ENCODE measurements at places on chromosomes 2 and 18.

- no peak for DNase-seq
Observed at GRCh38 chr2:25825238-25825637, 53.0 kb downstream of the ASXL2 start.

DNA sequence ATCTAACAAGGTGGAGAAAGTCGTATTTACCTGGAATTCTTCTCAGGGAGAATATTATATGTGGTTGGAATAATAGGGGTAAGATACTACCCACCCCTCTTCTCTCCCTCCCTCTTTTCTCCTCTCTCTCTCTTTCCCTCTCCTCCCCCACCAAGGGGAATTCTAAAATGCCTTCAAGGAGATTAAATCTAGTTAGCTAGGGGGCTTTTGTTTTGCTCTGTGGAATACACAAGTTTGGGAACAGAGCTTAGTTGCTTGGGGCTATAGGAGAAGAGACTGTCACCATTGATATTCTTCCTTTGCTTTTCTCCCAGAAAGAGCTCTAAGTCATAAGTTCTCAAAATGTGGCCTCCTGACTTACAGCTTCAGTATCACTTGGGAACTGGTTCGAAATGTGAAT is 34.5 kb downstream of the TAF1B start:
- DNase-seq = no peak

GRCh38 chr2:218422403-218423086 is 3.6 kb downstream of the VIL1 start:
- DNase-seq = no peak

DNA sequence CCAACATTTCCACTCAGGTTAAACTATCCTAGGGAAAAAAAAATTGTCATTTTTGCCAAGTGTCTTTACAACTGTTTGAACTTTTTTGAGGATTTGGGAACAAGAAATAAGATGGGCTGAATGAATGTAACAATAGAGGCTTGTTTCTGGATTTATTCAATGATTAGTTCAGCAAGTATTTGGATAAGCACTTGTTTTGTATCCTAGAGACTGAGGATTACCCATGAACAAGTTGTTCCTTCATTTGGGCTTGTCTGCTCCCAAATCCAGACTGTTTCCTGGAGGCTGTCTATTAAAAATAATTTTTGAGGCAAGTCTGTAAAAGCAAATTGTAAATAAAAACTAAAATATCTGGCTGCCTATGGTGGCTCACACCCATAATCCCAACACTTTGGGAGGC is 62.0 kb upstream of the CSRNP3 start:
- no peak for DNase-seq

GRCh38 chr2:54239427-54239826 is 16.6 kb downstream of the TSPYL6 start:
- no peak for DNase-seq

DNA sequence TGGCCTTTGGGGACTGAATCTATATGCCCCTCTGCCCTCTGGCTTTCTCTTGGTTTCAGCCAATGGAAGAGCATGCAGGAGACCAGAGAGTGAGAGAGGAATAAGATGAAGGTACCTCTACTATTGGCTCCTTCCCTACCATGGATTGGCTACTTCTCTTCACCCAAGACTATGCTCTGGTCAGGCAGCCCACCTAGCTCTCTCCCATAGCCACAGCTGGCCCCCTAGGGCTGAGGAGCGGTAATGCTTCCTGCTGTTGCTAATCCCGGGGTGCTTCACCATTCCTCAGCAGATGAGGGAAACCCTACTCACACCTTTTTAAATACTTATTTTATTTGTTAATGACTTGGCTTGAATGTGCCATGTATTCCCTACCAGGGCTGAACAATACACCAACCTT is 142.4 kb downstream of the MREG start:
- no peak for DNase-seq

- DNase-seq = no peak
Observed at GRCh38 chr2:41763141-41763540, 284.7 kb upstream of the PKDCC start.

GRCh38 chr2:224286923-224287322 is 115.0 kb downstream of the FAM124B start:
- DNase-seq = no peak

- DNase-seq = no peak
Observed at GRCh38 chr2:119377993-119378345, 11.2 kb downstream of the DBI start.

DNA sequence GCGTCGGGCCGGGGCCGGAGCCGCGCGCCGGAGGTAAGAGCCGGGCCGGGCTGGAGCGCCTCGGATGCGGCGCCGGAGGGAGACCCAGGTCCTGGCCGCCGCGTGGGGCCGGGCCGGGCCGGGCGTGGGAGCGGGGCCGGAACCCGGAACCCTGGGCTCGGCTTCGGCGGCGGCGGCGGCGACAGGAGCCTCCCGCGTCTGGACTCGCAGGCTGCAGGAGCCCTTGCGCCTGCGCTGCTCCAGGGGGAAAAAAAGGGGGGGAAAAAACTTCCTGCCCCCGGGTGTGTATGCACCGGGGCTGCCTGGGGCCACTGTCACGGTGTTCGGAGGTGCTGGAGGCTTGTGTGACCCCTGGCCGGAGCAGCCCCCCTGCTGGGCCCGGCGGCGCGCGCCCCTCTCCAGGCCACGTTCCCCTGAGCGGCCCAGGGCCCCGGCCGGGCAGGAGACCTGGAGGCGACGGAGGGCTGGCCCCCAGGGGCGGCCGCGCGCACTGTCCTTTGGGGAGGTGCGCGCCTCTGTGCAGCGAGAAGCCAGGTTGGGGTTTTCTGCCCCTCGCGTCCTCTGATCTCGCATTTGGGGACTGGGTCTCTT is 864 bp downstream of the KLHL29 start:
- no peak for DNase-seq

DNA sequence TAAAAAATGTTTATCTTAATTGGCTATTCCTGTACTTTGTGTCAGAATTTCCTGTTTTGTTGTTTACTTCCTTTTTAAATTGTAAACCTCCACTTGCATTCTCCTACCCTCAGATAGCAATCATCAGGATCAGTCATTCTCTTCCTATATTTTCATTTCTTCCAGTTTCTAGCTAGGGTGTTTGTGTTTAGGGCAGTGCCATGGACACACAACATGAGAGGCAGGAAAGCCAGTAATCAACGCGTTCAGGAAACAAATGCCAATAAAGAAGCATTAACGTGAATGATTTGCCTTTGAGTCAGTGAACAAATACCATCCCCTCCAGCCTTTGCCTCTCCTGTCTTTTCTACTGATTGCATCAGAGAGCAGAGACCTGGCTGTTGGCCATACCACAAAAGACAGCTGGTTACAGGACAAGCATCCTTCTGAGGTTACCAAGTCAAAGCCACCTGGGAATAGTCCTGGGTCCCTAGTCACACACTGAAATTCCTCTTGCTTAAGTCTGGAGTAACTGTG is 56.7 kb upstream of the FHL2 start:
- no peak for DNase-seq

DNA sequence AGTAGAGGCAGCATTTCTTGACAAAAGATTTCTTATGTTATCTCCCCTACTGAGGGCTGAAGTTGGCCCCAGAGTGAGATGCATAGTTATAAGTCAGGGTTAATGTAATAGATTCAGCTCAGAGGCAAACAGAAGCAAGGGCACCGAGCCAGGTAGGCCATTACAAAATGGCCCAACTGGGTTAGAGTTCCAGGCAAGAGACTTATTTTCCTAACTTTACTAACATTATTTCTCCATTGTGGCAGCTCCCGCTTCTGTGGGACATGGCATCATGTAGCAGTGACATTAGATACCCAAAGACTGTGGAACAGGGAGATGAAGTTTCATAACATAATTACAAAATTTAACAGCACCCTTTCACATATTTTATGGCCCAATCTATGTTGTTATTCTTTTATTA is 27.1 kb downstream of the TSPYL6 start:
- peak; percentile 80 for DNase-seq

DNA sequence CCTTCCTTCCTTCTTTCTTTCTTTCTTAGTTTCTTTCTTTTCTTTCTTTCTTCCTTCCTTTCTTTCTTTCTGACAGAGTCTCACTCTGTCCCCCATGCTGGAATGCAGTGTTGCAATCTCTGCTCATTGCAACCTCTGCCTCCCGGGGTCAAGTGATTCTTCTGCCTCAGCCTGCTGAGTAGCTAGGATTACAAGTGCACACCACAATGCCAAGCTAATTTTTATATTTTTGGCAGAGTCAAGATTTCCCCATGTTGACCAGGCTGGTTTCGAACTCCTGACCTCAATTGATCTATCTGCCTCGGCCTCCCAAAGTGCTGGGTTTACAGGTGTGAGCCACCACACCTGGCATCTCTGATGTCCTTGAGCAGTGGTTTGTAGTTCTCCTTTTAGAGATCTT is 48.5 kb downstream of the IL1R2 start:
- no peak for DNase-seq

DNA sequence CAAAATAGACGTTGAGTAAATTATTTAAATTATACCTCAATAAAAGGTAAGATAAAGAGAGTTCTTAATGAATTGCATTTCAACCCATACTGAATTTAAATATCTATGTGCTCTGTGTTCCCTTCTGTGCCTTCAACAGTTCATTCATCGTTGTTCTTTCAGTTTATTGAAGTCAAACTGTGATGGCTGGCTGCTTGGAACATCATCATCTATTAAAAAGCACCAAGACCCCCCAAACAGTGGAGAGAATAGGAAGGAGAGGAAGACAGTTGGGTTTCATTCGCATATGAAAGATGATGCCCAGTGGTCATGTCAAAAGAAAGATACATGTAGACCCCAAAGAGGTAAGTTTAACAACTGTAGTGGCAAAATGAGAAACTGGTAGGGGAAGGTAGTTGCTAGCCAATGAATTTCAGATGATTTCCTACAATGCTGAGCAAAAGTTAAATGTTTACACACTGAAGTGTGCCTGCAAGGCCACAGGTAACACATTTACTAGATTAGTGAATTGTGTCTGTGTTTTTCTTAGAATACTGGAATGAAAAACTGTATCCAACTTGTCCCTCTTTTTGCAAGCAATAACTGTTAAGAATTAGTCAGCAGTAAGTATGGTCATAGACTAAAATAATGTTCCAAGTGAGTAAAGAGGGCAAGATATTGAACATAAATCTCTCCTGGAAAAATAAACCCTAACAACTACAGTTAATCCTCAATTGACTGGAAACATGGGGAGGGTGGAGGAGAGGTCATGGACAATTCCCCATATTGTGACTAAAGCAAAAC is 331.3 kb downstream of the KIAA1328 start:
- DNase-seq = no peak

- no peak for DNase-seq
Observed at GRCh38 chr18:41456831-41457230, 498.2 kb upstream of the PIK3C3 start.

GRCh38 chr2:3704692-3705091 is 1.3 kb downstream of the DCDC2C start:
- DNase-seq = no peak

GRCh38 chr2:40430776-40431599 is 20.9 kb downstream of the SLC8A1 start:
- DNase-seq = no peak

DNA sequence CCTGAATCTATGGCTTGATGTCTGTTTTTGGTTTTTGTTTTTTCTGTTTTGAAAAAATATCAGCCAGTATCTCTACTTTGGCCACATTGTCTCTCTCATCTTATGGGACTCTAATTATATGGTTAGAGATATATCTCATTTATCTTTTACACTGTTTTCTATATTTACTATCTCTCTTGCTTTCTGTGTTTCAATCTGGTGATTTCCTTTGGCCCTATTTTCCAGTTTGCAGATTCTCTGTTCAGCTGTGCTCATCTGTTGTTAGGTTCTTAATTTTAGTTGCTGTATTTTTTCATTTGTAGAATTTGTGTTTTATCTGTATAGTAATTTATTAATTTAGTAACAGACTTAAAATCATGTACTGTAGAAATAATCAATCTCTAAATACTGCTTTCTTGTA is 41.3 kb upstream of the ELAC1 start:
- DNase-seq = no peak

DNA sequence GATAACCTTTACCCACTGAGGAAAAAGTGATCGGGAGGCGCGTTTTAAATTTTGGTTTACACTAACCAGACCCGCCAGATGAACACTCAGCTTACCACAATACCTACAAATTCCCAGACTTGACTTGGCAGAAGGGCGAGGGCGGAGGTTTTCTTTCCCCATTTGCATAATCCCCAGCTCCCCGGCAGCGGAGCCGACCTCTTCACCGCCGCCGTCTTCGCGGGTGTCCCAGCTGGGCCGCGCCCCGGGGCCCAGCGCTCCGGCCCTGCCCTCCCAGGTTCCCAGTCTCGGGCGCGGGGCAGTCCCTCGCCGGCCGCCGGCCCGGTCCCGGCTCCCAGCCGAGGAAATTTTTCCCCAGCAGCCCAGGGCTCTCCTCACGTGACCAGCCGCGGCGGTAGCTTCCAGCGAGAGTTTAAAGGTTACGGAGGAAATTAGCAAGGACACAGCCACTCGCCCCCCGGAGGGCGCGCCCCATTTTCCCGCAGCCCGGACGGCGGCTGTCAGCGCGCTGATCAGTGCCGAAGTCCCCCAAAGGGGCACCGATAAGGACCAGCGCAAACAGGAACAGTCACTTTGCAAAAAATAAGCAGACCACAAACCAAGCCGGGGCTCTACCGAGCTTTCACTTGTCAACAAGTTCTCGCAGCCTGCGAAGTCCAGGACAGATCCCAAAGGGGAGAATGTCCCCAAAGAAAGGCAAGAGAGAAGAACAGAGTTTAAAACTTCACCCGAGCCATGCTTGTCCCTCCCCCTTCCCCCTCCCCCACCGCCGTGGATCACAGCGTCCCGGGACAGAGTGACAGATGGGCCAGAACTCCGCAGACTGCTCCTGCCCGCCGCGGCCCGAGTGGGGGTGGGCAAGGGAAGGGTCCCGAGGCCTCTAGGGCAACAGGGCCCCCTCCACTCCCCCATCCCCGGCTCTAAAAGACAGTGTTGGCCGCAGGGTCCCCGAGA is 1.3 kb upstream of the PRKCE start:
- peak; percentile 77 for DNase-seq

DNA sequence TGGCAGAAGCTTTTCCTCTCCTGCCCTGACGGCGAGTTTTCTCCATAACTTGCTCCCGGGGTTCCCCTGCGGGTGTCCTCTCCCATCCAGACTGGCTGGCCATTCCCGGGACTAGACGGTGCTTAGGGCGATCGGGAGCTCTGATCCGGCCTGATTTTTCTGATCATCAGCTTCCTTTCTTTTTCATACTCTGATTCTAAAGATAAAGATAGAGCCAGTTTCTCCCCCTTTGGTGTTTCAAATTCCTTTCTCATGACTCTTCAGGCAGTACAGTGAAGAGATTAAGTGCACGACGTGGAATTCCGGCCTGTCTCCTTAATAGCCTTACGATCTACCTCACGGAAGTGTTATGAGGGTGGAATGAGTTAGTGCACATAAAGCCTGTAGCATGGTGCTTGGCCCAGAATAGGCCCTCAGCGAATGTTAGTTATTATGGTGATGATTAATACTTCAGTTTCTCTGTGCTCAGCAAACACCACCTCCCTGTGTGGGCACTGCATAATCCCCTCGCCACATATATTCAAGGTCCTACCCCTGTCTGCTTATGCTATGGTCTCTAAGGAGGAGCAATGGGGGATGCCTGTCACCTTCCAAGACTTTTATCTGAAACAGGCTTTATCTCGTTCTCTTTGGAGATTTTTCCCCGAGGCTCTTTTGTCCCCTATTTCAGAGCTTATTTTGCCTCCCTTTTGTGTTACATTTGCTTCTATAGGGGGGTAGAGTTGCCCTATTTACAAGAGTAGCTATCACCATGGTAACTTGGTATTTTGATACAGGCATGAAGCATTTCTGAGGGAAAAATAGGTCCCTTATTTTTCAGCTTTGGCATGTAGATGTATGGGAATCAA is 254.8 kb downstream of the CDH2 start:
- DNase-seq = peak; percentile 5

GRCh38 chr2:127093648-127094210 is 13.2 kb downstream of the BIN1 start:
- DNase-seq = no peak

GRCh38 chr18:78305789-78306188 is 673.8 kb upstream of the SALL3 start:
- DNase-seq = peak; percentile 21

Data from lung (tissue), 17 donors.